ENCODE measurements at places on chromosomes 2 and 18. TPM values are rescaled to one million over a fixed set of nuclear protein-coding genes. Genes with fewer than 3 reads are reported as not detected.

GRCh38 chr2:238716171-238716570 is 131.7 kb upstream of the TWIST2 start:
- DNase-seq = no peak

GRCh38 chr2:204664708-204665121 is 119.4 kb downstream of the PARD3B start:
- DNase-seq = no peak

IL18R1 gene
- total RNA-seq = 0.41 TPM

DNA sequence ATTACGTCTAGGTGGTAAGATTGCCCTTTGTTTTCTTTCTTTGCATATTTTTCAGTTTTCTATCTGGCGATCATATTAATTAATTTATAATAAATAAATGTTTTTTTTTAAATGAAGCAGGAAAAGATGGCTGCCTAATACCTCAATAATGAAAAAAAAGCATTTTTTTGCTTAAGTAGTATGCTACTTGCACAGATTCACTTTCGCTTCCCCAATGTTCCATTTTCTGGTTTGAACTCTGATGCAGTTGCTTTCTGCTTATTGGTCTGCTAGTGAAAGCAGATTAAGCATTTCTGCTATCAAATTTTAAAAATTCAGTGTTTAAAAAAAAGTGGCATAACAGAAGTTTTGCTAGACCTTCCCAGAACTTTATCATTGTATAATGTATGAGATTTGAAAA is 11.9 kb upstream of the TMEM182 start:
- DNase-seq = no peak

DNA sequence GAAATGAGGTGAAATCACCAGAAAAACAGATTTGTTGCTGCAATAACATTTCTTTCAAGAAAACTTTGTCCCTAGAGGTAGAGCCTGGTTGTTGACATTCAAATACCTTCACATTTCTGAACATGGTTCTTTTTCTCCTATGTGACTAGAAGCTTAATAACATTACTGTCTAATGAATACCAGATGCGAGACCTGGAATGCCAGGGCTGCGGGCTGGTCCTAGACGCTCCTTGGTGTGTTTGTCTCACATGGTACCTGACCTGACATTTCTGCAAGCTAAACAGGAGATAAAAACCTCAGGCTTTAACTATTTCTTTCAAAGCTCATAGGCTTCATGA is 38.5 kb downstream of the ACKR3 start:
- DNase-seq = no peak

DNA sequence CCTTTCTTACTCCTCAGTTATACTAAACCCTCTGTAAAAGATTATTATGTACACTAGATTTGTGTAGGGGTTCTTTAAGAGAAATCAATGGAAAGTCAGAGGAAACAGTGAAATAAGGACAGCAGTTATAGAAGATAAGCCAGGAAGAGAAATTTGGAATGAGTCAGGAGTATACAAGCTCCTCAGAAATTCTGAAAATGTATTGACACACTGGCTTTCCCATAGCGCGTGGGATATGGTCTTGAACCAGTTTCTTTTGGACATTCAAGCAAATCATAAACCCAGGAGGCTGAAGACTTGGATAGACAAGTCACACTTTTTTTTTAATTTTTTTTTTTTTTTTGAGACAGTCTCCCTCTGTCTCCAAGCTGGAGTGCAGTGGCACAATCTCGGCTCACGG is 316.1 kb upstream of the MMADHC start:
- DNase-seq = no peak

DNA sequence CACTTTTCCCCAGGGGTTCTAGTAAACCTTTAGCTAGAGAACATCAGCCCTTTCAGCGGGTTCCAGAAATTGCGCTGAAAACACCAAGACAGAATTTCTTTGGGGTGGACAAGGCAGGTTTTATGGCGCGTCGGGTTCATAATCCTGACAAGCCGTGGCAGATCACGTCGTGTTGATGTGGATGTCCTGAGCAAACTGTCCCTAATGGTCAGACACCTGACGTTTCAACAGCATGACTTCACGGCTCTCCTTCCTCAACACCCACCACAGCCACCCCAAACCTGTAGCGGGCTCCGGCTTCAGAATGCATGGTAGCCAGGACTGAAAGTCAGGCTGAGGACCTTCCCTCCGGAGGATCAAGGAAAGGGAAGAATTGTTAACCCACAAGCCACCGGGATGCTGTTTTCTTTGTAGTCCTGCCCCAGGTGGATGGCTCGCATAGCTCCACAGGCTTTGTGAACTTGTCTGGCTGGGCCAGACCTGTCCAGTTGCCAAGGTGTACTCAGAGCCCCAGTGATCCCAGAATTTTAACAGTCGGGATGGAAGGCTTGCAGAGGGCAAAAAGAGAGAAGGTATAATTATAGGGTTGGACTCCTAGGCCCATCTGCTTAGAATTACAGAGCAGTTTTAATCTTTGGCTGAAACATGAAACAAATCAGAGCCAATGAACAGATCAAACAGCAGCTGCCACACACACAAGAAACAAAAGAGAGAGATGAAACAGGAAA is 1.5 kb downstream of the APCDD1 start:
- no peak for DNase-seq

DNA sequence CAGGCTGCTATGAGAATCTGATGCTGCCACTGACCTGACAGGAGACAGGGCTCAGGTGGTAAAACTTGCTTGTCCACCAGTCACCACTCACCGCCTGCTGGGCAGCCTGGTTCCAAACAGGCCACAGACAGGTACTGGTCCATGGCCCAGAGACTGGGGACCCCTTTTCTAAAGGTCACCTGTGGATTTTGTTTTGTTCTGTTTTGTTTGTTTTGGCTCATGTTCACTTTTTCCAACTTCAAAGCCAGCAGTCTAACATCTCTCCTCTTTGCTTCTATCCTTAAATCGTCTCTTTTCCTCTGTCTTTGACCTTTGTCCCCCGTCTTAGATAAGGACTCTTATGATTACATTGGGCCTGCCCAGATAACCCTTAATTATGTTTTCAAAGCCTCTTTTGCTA is 3.3 kb upstream of the CERKL start:
- no peak for DNase-seq

RIT2 gene
- 29.3 TPM for total RNA-seq

- DNase-seq = no peak
These were observed 271.1 kb upstream of the CDH19 start for GRCh38 chr18:66874812-66875474.

IL36A gene
- total RNA-seq = not detected

UCN gene
- total RNA-seq = 1.2 TPM

SERPINB11 gene
- not detected for total RNA-seq

DNA sequence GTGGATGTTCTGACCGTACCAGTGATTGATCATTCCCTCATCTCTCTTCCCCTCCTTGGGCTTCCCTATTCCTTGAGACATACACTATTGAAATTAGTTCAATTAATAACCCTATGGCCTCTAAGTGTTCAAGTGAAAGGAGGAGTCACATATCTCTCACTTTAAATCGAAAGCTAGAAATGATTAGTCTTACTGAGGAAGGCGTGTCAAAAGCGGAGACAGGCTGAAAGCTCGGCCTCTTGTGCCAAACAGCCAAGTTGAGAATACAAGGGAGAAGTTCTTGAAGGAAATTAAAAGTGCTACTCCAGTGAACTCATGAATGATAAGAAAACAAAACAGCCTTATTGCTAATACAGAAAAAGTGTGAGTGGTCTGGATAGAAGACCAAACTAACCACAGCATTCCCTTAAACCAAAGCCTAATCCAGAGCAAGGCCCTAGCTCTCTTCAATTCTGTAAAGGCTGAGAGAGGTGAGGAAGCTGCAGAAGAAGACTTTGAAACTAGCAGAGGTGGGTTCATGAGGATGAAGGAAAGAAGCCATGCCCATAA is 144.4 kb upstream of the LYPD6 start:
- no peak for DNase-seq

- no peak for DNase-seq
These were observed 713.6 kb downstream of the TDRD15 start for GRCh38 chr2:21837168-21837960.

- DNase-seq = no peak
These were observed 11.6 kb downstream of the VAPA start for GRCh38 chr18:9925369-9925768.

- DNase-seq = no peak
These were observed 283.2 kb downstream of the CYRIA start for GRCh38 chr2:16382451-16382850.

GRCh38 chr2:42127425-42128424 is 41.4 kb upstream of the EML4 start:
- no peak for DNase-seq

CHMP1B gene
- total RNA-seq = 78.7 TPM

GKN2 gene
- not detected for total RNA-seq

Data from frontal cortex (tissue), 4 donors.